ENCODE measurements at places on chromosomes 13 and 19. TPM values are rescaled to one million over a fixed set of nuclear protein-coding genes. Genes with fewer than 3 reads are reported as not detected.
A peak's percentile ranks its signal among the peaks of the same experiment; 100 is the strongest.

DNA sequence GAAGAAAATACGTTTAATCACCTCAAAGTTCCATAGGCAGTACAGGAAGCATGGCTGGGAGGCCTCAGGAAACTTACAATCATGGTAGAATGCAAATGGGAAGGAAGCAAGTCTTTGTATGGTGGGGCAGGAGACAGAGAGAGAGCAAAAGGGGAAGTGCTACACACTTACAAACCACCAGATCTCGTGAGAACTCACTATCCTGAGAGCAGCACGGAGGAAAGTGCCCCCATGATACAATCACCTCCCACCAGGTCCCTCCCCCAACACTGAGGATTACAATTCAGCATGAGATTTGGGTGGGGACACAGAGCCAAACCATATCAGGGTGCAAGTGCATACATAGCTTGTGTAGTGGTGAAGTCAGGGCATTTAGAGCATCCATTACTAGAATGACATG lies 92.3 kb upstream of the ANKRD10 start:
- no peaks in the 10 kb centered on the region for H3K36me3 ChIP-seq
- peaks cover 20% of the 10 kb centered on the region for H3K4me1 ChIP-seq
- H3K27me3 ChIP-seq: no peaks in the 10 kb centered on the region
- DNase-seq: no peak

DNA sequence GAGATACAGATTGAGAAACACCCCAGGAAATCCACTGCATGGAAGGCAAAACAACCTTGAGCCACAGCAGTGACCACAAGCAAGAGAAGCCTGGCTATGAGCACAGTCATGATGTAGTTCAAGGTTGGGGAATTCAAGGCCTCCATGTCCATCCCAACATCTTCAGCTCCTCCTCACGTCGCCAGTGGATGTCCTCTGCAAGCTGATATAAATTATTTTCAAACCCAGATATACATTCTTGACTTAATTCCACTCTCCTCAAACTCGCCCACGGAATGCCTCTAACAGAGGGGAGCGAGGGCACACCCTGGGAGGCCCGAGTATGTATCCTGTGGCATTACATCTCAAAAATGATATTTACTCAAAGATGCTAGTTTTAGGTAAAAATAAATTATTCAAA lies 105.5 kb downstream of the SHISA2 start:
- H3K4me1 ChIP-seq: no peaks in the 10 kb centered on the region
- no peak overlapping the region for H3K4me3 ChIP-seq
- H3K27ac ChIP-seq: no peak overlapping the region
- H3K36me3 ChIP-seq: no peaks in the 10 kb centered on the region

GRCh38 chr13:32538143-32538620 lies 413 bp downstream of the N4BP2L2 start:
- H3K4me3 ChIP-seq: peak overlapping the region; percentile 74
- peak; percentile 66 for DNase-seq
- H3K36me3 ChIP-seq: peaks cover 9% of the 10 kb centered on the region
- no peaks in the 10 kb centered on the region for H3K27me3 ChIP-seq
- peaks cover 43% of the 10 kb centered on the region for H3K4me1 ChIP-seq
- peak overlapping the region; percentile 91 for H3K27ac ChIP-seq

- DNase-seq: no peak
- no peak overlapping the region for H3K27ac ChIP-seq
- H3K4me1 ChIP-seq: peaks cover 11% of the 10 kb centered on the region
- H3K27me3 ChIP-seq: no peaks in the 10 kb centered on the region
- no peaks in the 10 kb centered on the region for H3K36me3 ChIP-seq
- H3K4me3 ChIP-seq: no peak overlapping the region
These were observed 70.9 kb downstream of the GGACT start for GRCh38 chr13:100517728-100518127.

DNA sequence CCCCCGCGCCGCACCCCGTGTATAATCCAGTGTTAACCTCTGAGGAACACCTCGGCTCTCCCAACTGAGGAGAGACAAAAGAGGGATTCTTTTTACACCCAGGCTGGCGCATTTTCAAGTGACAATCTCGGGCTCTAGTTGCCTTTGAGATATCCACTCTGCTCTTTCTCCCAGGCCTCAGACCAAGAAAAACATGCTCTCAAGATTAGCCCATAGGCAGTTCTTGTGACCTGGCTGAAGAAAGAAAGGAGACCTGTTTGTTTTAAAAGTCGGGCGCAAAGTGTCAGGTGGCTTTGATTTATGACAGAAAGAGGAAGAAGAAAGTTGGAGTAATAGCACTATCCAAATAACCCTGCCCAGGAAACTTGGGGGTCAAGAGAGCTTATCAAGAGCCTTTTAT lies 27.3 kb downstream of the SHISA2 start:
- DNase-seq: no peak
- H3K27ac ChIP-seq: no peak overlapping the region
- H3K4me1 ChIP-seq: peaks cover 20% of the 10 kb centered on the region
- no peaks in the 10 kb centered on the region for H3K27me3 ChIP-seq
- no peaks in the 10 kb centered on the region for H3K36me3 ChIP-seq
- no peak overlapping the region for H3K4me3 ChIP-seq

CEACAM8 gene
- 0.18 TPM for total RNA-seq

Data from suprapubic skin (tissue), 4 donors.